Breast epithelium (tissue), 4 donors: ENCODE measurements at places on chromosomes 5 and 9.

GRCh38 chr9:72983056-72983455 is 30.2 kb upstream of the ALDH1A1 start:
- DNase-seq, result no peak

DNA sequence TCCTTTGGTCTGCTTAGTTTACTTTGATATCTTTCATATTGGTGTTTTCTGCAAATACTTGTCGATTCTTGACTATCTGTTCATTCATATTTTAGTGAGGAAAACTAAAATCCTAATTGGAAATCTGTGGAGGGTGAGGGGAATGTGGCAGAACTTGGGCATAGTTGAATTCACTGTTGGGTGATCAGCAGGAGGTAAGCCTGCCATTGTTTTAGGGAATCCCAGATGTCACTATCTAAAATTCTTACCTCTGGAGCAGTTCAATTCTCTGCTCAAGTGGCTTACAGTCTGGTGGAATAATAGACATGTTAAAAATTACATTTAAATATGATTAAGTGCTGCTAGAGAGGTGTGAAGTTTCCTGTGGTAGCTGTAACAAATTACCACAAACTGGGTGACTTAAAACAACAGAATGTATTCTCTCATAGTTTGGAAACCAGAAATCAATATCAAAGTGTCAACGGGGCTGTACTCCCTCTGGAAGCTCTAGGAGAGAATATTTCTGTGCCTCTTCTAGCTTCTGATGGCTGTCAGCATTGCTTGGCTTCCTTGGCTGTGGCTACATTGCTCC is 90.3 kb upstream of the GCNT4 start:
- DNase-seq, result no peak

DNA sequence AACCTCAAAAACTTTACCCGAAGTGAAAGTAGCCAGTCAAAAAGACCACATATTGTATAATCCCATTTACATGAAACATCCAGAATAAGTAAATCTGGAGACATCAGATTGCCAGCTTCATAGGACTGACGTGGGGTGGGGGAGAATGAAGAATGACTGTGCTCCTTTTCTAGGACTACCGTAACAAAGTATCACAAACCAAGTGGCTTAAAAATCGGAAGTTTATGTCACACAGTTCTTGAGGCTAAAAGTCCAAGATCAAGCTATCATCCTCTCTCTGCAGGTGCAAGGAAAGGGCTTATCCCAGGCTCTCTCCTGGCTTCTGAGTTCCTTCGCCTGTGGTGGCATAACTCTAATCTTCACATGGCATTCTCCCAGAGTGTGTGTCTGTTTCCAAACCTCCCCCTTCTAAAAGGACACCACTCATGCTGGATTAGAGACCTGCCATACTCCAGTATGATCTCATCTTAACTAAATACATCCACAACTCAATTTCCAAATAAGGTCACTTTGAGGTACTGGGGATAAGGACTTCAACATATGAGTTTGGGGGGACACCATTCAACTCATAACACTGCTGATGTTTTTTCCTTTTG is 25.5 kb downstream of the ADAM19 start:
- no peak for DNase-seq

DNA sequence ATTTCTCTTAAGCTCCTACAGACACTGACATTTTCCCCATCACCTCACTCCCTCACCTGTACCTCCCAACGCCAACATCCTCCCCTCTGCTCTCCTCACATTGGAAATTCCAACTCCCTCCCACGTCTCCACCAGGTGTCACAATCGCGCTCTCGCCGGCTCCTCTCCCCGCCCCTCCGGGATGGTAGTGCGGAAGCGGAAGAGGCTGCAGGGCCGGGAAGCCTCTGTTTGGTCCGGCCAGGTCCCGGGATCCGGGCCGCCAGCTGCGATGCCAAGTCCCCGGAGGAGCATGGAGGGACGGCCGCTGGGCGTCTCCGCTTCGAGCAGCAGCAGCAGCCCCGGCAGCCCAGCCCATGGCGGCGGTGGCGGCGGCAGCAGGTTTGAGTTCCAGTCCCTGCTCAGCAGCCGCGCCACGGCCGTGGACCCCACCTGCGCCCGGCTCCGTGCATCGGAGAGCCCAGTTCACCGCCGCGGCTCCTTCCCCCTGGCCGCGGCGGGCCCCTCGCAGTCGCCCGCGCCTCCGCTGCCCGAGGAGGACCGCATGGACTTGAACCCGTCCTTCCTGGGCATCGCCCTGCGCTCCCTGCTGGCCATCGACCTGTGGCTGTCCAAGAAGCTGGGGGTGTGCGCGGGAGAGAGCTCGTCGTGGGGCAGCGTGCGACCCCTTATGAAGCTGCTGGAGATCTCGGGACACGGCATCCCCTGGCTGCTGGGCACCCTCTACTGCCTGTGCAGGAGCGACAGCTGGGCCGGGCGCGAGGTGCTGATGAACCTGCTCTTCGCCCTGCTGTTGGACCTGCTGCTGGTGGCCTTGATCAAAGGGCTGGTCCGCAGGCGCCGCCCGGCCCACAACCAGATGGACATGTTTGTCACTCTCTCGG is at the start of gene PLPP6:
Gene PLPP6 (plus strand): TSS at position 187 of the 881 bp plus-strand sequence. CDS start 82 bp downstream, at position 269.
- DNase-seq, result peak; percentile 88

GRCh38 chr9:138043411-138044345 is 166.1 kb downstream of the CACNA1B start:
- peak; percentile 11 for DNase-seq

GRCh38 chr9:74556685-74557084 is 59.5 kb downstream of the RORB start:
- DNase-seq, result no peak
